ENCODE measurements at places on chromosomes 2 and 18.
A peak's percentile ranks its signal among the peaks of the same experiment; 100 is the strongest.

GRCh38 chr2:70941186-70941585, 5.5 kb downstream of the ATP6V1B1 start:
- no peak for DNase-seq

DNA sequence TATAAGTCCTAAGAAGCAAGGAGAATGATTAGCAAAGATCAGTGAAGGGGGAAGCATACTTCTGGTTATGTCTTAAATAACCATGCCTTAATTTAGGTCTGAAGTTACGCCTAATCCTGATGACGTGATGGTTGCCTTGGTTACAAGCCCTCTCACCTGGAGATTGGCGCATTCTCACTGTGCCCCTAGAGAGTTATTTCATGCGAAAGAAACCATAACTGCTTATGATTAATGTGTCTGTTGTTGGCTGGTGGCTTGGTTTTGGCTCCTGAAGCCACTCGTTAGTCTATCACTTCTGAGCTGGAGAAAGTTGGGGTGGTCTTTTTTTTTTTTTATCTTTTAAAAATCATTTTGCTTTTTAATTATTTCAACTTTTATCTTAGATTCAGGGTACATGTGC, 47.0 kb downstream of the TNFRSF11A start:
- DNase-seq = no peak

DNA sequence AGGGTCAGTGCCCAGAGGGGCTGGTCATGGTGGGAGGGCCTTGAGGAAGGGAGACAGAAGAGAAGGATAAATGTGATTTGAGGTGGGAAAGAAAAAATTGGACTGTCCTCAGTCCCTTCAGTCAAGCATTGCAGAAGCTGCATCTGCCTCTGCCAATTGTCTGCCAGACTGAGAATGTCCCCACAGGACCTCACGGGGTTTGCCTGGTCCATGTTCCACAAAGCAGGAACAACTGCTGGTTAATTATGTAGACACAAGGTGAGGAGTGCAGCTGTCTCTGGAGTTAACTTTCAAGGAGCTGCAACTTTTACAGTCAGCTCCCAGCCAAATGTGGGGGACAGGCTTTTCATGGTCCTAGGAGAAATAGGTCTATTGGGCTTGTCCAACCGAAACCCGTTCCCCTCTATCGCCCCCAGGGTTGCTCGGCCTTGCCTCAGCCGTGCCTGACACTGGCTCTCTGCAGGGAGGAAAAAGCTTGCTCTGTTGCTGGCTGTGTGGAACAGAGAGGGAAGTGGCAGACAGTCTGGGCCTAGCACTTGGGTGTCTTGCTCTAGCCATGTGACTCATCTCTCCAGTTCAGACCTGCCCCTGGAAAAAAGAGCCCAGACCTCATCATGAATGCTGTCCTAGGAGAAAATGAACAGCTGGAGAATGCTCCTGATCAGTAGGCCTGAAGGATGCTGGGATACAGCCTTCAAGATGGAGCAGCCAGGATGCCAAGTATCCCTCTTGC, 31.1 kb upstream of the PAX8 start:
- DNase-seq = no peak

DNA sequence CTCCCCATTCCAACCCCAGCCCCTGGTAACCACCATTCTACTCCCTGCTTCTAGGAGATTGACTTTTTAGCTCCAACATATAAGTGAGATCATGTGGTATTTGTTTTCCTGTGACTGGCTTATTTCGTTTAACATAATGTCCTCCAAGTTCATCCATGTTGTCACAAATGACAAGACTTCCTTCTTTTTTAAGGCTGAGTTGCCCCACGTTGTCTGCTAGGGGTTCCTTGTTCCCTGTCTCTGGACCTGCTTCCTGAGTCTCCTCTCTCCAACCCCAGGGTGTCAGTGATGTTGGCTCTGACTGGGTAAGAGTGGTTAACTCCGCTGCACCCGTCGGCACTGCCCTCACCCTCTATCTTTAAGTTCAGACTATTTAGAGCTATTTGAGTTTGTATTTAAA, 175.2 kb downstream of the SH3RF3 start:
- no peak for DNase-seq

DNA sequence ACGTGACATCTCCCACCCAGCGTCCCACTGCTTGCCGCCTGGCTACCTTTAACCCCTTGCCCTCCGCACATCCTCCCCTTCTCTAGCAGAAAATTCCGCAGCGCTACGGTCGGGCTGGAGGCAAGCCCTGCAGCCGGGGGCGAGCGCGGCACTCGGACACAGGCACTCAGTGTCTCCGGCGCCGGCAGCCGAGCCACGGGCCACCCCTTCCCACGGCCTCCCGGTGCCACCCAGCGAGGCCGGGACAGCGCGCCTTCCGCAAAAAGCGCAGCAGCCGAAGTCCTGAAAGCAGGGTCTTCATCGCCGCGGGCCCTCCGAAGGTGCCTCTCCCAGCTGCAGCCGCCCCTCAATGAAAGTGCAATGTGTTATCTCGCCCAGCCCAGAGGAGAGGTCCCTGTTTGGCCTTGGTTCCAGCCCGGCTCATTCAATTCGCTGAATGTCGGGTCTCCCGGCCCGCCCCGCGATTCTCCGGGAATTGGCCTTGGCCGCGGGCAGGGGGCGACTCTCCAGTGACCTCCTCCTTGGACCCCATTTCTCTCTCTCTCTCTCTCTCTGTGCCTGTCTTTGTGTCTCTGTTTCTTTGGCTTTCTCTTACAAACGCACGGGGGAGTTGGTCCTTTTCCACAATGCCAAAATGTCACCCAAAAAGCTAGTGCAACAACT, 1.1 kb downstream of the DLGAP1 start:
- DNase-seq = peak; percentile 60

DNA sequence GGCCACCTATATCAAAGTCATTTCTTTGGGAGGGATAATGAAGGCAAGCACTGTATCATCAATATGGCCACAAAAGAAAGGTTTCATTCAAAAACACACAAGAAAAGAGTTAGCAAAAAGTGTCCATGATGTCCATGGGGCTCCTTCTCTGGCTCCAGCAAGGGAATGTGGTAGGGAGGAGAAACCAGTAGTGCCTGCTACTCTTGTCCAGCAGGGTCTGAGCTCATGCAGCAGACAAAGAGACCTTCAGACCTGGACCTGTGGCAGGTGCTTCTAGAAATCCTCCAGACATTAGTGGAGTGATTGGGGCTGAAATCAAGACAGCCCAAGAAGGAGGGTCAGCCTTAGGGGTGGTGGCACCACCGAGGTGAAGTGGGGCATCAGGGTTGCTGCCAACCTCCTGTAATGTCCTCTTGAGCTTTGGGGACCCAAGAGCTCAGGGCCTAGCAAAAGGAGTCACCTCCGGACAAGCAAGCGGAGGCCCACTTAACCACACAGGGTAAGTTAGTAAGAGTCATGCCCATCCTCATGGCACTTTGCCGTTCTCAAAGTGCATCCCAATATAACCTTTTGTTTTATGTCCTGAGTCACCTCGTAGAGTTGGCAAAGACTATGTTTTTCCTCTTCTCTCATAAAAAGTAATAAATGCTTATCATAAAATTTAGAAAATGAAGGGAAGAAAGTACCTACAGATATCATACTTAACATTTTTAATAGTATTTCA, 112.6 kb upstream of the YPEL5 start:
- DNase-seq = no peak

DNA sequence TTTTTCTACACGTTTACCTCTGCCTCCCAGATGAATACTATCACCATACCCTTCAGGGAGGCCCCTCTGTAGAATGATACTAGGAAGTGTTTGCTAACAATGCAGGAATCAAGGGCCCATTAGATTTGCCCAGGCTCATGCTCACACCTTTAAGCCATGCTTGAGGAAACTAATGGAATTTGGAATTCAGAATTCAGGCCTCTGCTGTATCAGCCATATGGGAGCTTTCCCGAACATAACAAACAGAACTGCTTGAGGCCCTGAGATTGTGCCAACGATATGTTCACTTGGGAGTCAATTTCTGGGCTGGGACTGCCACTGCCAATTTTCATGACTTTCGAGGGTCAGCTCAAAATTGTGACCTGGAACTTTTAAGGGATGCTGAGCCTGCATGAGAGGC, 282.5 kb downstream of the CLIP4 start:
- DNase-seq = no peak

- DNase-seq = no peak
These were observed 53.6 kb downstream of the TMEM178A start for GRCh38 chr2:39719317-39719716.

All from A673 (cell line).